ENCODE measurements at places on chromosomes 3 and 15.

DNA sequence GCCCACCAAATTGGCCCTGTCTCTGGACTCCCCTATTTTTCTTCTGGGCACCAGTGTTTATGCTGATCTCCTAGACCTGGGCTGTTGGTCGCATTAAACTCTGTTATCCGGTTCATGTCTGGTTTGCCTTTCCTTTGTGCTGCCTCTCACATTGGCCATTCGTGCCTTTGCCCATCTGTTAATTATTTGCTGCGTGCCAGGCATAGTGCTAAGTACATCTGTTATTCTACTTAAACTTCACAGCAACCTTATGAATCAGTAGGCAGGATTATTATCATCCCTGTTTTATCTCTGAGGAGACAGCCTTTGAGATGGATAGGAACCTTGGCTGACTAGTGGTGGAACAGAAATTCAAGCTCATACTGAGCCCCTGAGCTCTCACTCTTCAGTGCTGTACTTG, 76.0 kb downstream of the THSD4 start:
- no peak for DNase-seq

DNA sequence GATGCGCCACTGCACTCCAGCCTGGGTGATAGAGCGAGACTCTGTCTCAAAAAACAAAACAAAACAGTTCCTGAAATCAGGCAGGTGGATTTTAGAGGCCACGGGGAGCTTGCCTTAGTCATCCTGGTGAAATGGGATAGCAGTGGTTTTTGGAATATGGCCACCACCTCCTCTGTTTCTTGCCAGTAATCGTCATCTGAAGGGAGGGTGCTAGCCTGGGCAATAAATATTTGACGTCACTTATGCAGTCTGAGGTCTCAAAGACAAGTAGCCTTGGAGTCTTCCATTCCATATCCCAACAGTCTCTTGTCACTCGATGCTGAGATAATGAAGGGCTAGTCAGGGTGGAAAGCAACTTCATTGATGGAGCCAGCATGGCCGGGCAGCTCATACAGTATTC, 55.2 kb downstream of the KCNAB1 start:
- DNase-seq = no peak

DNA sequence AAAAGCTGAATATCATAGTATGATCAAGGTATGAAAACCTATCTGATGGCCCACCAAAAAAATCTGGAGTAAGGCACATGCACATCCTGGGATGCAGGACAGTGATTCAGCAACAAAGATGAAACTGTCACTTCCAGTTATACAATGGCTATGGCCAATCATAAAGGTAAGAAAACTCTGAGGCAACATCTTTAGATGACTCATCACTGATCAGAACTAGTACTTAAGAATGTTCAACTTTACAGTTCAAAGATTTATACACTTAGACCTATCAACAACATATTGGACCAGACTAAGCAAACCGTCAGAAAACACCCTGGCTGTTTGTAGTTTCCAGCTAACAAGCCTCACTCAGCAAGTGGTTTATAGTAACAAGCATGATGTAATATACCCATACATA, 21.3 kb upstream of the PLCH1 start:
- DNase-seq = no peak

GRCh38 chr3:137468446-137468845, 295.7 kb upstream of the SOX14 start:
- DNase-seq = no peak

DNA sequence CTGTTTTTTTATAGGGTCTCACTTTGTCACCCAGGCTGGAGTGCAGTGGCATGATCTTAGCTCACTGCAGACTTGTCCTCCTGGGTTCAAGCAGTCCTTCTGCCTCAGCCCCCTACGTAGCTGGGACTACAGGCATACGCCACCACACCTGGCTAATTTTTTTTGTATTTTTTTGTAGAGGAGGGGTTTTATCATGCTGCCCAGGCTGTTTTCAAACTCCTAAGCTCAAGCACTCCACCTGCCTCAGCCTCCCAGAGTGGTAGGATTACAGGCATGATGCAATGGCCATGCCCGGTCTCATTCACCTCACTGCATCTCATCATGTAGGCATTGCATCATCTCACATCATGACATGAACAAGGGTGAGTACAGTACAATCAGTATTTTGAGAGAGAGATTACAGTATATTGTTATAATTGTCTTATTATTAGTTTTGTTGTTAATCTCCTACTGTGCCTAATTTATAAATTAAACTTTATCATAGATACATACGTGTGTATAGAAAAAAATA, 74.3 kb upstream of the EOMES start:
- no peak for DNase-seq

GRCh38 chr15:80957556-80957955, 32.1 kb downstream of the MESD start:
- DNase-seq = peak; percentile 26

DNA sequence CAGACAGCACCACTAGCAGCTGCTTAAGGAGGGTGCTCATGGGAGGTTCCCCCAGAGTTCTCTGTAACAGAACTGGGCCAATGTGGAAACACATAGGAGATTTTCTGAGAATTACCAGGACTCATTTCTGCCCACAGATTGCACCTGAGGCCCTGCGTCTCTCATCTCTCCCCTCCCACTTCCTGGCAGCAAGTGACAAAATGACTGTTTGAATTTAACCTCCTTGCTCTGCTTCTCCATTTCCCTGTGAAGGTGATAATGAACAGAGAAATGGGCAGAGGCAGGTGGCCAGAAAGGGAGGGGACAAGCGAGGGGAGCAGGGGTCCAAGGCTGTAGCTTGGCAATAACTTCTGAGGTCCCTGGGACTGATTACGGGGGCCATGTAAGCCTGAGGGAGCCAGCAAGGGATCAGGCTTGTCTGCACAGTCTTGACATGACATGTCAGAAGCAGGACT, 8.0 kb downstream of the EPHB1 start:
- no peak for DNase-seq

Data from inflammatory macrophage (primary cell).